ENCODE measurements at places on chromosomes 4 and X.

DNA sequence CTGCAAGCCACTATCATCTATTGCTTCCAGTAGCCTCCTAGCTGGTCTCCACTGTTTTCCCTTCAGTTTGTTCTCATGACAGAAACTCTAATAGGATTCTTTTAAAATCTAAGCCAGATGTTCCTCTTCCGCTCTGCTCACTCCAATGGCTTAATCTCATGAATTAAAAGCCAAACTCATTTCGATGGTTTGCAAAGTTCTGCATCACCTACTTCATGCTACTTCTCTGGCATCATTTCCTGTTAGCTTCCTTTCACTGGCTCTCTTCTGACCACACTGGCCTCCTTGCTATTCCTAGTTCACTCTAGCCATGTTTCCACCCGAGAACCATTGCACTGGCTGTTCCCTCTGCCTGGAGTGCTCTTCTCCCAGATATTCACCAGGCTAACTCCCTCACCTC is 102.0 kb upstream of the LSM6 start:
- no peak for DNase-seq

GRCh38 chrX:9489234-9489633 is 24.4 kb downstream of the TBL1X start:
- no peak for DNase-seq

DNA sequence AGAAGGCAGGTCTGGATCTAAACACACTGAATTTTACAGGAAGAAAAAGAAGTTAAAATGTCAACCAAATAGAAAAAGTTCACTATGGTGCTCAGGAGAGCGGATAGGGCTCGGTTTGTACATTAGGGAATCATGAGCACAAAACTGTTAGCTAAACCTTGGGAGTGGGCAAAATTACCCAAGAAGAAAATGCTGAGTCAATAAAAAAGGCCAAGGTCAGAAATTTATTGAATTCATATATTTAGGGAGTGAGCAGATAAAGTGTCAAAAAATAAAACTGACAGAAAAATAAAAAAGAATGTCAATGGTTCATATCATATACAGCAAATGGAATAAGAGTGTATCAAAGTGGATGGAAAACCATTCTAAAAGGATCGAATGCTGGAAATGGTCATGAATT is 452.5 kb upstream of the SMIM31 start:
- DNase-seq = no peak

DNA sequence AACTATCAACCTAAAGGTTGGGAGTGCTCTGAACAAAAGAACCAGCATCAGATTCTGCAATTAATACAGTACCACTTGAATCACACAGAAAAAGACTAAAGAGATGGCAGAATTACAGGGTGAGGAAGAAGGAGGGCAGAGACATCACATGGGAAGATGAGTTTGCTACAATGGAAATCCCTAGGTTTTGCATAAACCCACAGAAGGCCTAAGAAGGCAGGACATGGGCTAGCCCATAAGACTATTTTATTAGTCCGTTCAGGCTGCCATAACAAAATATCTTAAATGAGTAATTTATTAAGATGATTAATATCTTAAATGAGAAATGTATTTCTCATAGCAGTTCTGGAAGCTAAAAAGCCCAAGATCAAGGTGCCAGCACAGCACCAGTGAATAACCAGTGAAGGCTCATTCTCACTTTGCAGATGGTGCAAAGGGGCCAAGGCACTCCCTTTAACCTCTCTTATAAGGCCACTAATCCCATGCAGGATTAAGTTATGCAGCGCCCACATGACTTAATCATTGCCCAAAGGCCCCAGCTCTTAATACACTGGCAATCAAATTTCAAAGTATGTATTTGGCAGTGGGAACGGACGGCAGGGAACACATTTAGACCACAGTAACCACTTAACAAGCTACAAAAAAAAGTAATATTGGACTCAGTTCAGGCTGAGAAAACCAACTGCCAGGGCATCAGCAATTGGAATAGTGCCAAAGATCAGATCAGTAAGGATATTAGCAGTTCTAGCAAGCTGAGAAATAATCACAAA is 47.6 kb upstream of the NEUROG2 start:
- no peak for DNase-seq

GRCh38 chr4:70559924-70560323 is 32.1 kb upstream of the AMBN start:
- DNase-seq = no peak

GRCh38 chr4:15303052-15303641 is 124.7 kb upstream of the C1QTNF7 start:
- no peak for DNase-seq

DNA sequence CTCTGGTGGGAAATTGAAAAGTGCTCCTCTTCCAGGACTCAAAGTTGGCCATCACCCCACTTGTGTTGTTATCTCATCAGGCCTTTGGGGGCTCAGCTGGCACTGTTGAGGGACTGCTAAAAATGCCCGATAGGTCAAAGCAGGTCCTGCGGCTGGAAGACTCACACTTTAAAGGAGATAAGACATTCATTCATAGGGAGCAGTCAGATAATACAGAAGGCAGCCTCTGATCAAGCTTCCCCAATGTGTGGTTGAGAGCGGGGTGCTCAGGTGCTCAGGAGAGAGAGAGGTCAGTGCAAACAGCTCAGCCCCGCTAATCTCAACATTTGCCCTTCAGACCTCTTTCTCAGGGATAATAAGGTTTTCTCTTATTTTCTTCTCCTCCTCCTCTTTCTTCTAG is 70.3 kb downstream of the TMEM154 start:
- DNase-seq = no peak

DNA sequence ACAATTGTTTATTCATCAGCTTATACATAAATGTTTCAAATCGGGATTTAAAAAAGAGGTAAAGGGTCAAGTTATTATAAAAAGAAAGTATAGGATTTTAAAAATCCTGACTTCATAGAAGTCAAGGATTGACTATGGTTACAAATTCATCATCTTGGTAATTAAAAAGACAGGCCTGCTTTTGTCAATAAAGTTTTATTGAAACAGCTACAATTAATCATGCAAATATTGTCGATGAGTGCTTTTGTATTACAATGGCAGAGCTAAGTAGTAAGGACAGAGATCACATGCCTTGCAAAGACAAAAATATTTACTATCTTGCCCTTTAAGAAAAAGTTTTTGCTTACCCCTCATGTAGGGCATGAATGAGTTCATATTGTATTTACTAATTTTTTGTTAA is 595.4 kb downstream of the IL15 start:
- DNase-seq = no peak
